ENCODE measurements at places on chromosomes 11 and 22. TPM values are rescaled to one million over a fixed set of nuclear protein-coding genes. Genes with fewer than 3 reads are reported as not detected.

DNA sequence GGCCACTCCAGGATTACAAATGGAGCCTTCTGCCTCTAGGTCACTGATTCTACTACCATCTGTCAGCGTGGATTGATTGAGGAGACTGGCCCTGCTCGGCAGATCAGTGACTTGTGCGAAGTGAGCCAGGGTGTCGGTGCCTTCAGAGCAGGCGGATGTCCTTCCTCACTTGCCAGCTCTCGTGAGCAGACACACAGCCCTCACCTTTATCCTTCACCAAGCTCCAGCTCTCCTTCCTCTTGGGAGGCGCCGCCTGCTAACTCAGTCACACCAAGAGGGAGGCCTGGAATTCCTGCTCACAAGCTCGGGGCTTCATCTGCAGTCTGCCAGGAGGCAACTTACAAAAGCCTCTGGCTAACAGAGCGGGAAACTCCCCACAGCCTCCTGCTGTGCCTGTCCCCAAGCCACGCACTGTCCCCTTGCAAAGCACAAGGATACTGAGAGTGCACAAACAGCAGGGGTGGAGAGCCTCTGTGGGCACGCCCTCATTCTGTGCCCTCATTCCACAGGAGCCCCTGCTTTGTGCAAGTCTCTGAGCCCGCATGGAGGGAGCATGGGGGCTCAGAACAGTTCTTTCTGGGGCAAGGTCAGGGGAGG is 3.5 kb upstream of the TCF20 start:
- peak overlapping the region; percentile 80 for H3K4me3 ChIP-seq
- peaks cover 8% of the 10 kb centered on the region for H3K27me3 ChIP-seq
- no peak overlapping the region for H3K27ac ChIP-seq
- DNase-seq = no peak
- H3K4me1 ChIP-seq = peaks cover 38% of the 10 kb centered on the region
- H3K36me3 ChIP-seq = no peaks in the 10 kb centered on the region

The RBM7 gene
- 25.9 TPM for total RNA-seq

The BDNF gene
- total RNA-seq = 0.07 TPM

The PHOX2A gene
- 5.6 TPM for total RNA-seq

GRCh38 chr22:48832592-48832991 is 995.1 kb downstream of the BRD1 start:
- H3K4me3 ChIP-seq = no peak overlapping the region
- no peaks in the 10 kb centered on the region for H3K27me3 ChIP-seq
- peaks cover 6% of the 10 kb centered on the region for H3K36me3 ChIP-seq

DNA sequence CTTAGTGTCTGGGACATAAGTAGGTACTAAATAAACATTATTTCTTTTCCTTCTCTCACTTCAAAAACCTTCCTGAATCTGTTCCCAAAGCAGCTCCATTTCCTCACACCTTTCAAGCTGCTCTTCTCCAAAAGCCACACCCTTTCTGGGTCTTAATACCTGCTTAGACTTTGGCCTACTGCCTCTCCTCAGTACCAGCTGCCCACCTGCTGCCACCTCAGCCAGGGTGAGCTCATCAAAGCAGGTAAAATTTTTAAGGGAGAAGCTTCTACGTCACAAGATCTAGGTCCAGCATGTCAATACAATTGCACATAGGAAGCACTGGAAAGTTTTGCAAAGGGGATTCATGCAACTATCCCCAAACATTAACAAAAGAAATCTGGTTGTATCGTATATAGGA is 108.4 kb downstream of the RPL27A start:
- no peak for DNase-seq
- no peak overlapping the region for H3K27ac ChIP-seq
- H3K36me3 ChIP-seq = peaks cover 5% of the 10 kb centered on the region
- H3K4me1 ChIP-seq = no peaks in the 10 kb centered on the region

DNA sequence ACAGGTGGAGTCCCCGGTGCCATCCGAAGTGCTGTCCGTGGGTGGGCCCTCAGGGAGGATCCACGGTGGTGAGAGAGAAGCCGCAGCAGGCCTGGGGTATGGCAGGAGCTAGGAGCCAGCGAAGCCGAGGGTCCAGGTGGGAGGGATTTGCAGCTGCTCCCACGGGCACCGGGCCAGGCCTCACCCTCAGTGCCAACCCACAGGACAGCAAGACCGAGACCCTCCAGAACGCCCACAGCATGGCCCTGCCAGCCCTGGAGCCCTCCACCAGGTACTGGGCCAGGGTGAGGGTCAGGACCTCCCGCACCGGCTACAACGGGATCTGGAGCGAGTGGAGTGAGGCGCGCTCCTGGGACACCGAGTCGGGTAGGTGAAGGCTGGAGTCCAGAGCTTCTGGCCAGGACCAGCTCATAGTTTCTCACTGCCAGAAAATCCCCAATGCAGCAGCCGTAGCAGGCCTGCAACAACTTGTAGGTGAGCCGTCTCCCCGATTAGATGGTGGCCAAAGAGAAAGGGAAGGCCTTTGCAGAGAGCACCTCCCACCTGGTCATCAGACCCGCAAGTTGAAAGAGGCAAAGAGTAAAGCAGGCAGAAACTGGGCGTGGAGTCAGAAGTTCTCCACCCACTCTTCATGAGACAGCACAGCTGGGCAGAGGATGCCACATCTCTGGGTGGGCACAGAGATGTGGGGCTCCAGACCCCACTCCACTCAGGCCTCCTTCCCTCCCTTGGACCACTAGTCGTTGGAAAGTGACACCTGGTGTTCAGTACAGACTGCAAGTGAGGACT is 20.4 kb downstream of the CSF2RB start:
- no peak for DNase-seq
- peaks cover 13% of the 10 kb centered on the region for H3K4me1 ChIP-seq
- H3K27me3 ChIP-seq = no peaks in the 10 kb centered on the region
- H3K36me3 ChIP-seq = no peaks in the 10 kb centered on the region
- no peak overlapping the region for H3K27ac ChIP-seq

The IGLL1 gene
- total RNA-seq = not detected

- H3K4me1 ChIP-seq = peaks cover 33% of the 10 kb centered on the region
- no peaks in the 10 kb centered on the region for H3K27me3 ChIP-seq
- peak; percentile 86 for DNase-seq
- H3K27ac ChIP-seq = peak within 1 kb of the TSS; percentile 99
Observed at GRCh38 chr11:64317961-64318765, at the start of gene PRDX5. Gene PRDX5 (plus strand): TSS chr11:64318121. CDS start chr11:64318216, 95 bp downstream.

GRCh38 chr22:48968201-48968959 is 859.3 kb downstream of the BRD1 start:
- DNase-seq = no peak
- H3K27ac ChIP-seq = no peak overlapping the region
- H3K4me1 ChIP-seq = peaks cover 5% of the 10 kb centered on the region
- H3K36me3 ChIP-seq = no peaks in the 10 kb centered on the region
- H3K4me3 ChIP-seq = no peak overlapping the region

- no peak for DNase-seq
- no peak overlapping the region for H3K4me3 ChIP-seq
- peaks cover 18% of the 10 kb centered on the region for H3K27me3 ChIP-seq
Observed at GRCh38 chr22:46058091-46058420, 81.1 kb upstream of the WNT7B start.

DNA sequence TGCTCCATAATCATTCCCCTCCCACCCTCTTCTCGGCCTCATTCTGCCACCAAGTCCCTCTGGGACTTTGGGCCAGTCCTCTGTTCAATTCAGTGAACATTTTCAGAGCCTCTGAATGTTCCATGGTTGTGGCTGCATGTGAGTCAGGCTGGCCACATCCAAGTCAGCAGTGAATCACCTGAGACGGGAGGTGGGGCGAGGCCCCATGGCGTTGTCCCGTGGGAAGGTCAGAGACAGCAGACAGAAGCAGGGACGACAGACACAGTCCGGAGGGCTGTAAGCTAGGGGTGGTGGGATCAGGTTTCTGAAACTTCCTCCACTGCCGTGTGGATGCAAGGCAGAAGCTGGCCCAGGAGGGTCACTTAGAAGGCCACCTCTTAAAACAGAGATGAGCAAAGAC is 324.8 kb downstream of the MN1 start:
- peaks cover 18% of the 10 kb centered on the region for H3K27me3 ChIP-seq
- H3K27ac ChIP-seq = peak overlapping the region; percentile 73
- no peaks in the 10 kb centered on the region for H3K36me3 ChIP-seq
- DNase-seq = no peak
- peaks cover 42% of the 10 kb centered on the region for H3K4me1 ChIP-seq

DNA sequence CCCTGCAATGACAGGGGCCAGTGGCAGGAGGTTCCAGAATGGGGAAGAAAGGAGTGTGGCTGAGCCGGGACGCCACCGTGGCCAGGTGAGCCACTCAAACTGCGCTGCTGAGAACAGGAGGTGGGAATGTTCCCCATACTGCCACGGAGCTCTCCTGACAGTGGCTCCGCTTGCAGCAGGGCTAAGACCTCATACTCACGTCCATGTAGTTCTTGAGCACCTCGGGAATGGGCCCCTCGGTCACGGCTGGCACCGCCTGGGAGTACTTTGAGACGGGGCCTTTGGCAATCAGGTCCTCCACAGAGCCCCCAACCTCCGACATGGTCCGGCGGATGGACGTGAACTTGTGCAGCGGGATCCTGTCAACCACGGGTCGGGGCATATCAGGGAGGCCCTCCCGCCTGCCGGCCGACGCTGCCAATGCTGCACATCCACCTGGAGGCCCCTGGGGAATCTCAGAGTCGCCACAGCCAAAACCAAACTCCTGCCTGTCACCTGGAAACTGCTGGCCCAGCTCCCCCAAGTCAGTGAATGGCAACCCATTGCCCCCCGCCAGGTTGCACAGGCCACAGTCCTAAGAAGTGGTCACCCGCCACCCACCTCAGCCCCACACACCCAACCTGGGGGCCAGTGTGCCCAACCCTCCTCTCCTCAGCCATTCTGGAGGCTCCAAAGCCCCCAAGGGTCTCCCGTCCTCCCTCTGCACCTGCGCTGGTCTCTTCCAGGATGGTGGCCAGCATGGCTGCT is 2.4 kb downstream of the CTSD start:
- DNase-seq = no peak
- no peaks in the 10 kb centered on the region for H3K36me3 ChIP-seq
- no peak overlapping the region for H3K27ac ChIP-seq
- H3K4me1 ChIP-seq = peaks cover 5% of the 10 kb centered on the region

DNA sequence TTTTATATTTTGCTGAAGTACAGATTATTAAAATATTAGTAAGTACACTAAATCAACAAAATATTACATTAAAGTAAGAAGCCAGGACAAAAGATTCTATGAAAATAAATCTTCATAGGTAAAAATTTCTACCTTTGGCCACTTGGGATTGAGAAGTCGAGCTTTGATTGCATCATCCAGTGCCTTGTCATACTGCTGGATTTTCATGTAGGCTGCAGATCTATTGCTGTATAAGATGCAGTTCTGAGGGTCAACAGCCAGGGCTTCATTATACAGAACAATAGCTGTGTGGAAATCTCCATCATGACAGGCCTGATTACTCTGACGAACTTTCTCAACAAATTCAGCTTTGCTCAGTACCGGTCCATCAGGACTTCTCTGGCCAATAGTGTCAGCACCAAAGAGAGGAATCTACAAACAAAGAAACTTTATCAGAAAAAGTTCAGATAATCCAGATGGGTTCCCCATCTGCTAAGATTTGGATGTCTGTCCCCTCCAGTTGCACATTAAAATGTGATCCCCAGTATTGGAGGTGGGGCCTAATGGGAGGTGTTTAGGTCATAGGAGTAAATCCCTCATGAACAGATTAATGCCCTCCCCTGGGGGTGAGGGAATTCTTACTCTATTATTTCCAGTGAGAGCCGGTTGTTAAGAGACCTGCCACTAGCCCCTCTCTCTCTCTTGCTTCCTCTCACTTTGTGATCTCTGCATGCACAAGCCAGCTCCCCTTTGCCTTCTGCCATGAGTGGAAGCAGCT is 50.0 kb downstream of the TTC28 start:
- no peak overlapping the region for H3K4me3 ChIP-seq
- no peak for DNase-seq
- H3K27me3 ChIP-seq = no peaks in the 10 kb centered on the region
- H3K27ac ChIP-seq = peak overlapping the region; percentile 81
- H3K4me1 ChIP-seq = peaks cover 19% of the 10 kb centered on the region

- H3K27me3 ChIP-seq = no peaks in the 10 kb centered on the region
- H3K4me1 ChIP-seq = peaks cover 42% of the 10 kb centered on the region
- no peak overlapping the region for H3K27ac ChIP-seq
- H3K36me3 ChIP-seq = no peaks in the 10 kb centered on the region
- no peak for DNase-seq
- H3K4me3 ChIP-seq = no peak overlapping the region
Observed at GRCh38 chr22:27107824-27108223, 450.4 kb downstream of the MIAT start.

The ART1 gene
- total RNA-seq = not detected

The OR2D2 gene
- 0.44 TPM for total RNA-seq

- H3K27me3 ChIP-seq = no peaks in the 10 kb centered on the region
- no peak for DNase-seq
- H3K27ac ChIP-seq = no peak overlapping the region
Observed at GRCh38 chr22:31861226-31861840, 83.0 kb upstream of the YWHAH start.

DNA sequence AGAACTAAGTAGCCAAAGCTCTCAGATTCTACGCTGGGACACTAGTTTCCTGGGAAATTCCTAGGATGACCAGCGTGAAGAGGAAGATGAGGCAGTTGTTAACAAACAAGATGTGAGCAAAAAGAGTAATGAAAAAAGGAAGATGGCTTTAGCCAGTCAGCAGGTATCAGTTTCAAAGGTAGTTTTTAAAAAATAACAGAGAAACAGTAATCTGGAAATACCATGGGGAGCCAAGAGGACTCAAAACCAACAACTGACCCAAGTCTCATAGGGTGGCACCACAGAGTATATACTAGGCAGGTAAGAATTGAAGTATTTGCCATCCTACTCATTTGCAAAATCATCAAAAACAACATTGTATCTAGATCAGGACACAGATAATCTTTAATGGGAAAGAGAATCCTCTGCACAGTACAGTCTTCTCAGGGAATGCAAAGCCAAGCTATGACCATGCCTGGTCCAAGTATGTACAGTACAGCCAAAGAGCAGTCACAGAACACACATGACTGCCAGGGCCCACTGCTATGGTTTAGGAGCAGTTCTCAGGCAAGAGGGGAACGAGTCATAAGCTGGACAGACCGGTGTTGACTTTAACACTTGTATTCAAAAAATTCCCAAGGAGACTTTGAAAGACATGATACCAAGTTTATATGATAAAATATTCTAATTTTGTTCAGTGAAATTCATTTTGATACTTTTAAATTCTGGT is 20.6 kb downstream of the MSANTD4 start:
- H3K4me3 ChIP-seq = no peak overlapping the region
- H3K4me1 ChIP-seq = no peaks in the 10 kb centered on the region
- DNase-seq = no peak
- no peak overlapping the region for H3K27ac ChIP-seq
- no peaks in the 10 kb centered on the region for H3K27me3 ChIP-seq

DNA sequence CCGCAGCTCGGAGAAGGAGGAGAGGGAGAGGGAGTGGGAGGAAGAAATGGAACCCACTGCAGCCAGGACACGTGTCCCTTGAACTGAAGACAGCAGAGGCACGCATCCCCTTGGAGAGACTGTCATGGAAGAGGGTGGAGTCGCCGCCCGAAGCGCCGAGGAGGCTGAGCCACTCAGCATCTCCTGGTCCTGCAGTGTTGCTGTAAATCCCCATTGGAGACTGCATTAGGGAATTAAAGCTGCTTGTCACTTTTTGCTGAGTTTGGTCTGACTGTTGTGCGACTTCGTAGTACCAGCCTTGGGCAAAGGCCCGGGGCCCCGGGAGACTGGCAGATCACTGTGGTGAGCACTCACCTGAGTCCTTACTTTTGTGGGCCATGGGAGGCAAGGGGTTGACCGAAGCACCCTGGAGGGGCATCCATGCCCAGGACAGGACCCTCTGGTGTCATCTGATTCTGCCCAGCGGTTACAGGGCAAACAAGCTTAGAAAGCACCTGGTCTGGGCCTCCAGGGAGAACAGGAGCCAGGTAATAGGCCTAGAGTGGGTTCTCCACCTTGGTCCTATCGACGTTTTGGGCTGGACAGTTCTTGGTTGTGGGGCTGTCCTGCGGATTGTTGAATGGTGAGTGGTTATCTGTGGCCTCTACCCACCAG is 797 bp downstream of the VPREB1 start:
- H3K36me3 ChIP-seq = no peaks in the 10 kb centered on the region
- H3K27me3 ChIP-seq = peaks cover 92% of the 10 kb centered on the region
- no peak overlapping the region for H3K27ac ChIP-seq
- no peak for DNase-seq
- H3K4me3 ChIP-seq = no peak overlapping the region

Measured in neural crest cell (in vitro differentiated cells).